CD4-positive, alpha-beta T cell treated with Interleukin-4 for 4 hours (primary cell): ENCODE measurements at places on chromosomes 12 and 14.

DNA sequence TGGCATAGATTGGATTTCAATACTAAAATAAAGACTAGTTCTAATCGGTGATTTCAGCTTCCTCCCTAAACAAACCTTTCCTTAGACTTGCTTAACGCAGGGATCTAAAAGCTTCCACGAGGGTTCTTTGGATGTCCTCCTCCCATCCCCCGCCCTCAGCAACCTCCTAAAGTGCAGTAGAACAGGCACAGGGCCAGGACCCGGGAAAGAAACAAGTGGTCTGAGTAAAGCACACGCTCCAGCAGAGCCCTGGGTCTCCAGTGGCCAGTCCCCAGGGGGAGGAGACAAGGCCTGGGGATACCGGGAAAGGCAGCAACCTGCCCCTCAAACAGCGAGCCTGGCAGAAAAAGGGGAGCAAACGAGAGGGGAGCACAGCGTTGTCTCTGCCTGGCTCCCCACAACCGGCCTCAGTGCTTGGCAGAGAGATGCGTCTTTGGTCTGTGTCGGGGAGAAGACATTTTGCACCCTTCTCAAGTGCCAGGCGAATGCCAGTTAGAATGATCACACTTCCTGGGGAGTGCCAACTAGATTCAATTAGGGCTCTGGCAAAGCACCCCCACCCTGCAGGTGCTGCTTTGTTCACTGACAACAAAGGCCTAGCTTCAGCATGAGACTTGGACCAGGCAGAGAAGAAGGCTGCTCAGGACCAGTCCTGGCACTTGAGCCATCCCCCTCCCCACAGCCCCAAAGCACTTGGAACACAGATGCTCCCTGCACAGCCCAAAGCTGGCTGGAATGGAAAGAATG lies 17.1 kb upstream of the SLC6A12 start:
- no peak for DNase-seq

GRCh38 chr14:67567654-67568053 lies 32.4 kb downstream of the PIGH start:
- no peak for DNase-seq

- DNase-seq: no peak
These were observed 12.8 kb upstream of the ZDHHC22 start for GRCh38 chr14:77154421-77154820.

DNA sequence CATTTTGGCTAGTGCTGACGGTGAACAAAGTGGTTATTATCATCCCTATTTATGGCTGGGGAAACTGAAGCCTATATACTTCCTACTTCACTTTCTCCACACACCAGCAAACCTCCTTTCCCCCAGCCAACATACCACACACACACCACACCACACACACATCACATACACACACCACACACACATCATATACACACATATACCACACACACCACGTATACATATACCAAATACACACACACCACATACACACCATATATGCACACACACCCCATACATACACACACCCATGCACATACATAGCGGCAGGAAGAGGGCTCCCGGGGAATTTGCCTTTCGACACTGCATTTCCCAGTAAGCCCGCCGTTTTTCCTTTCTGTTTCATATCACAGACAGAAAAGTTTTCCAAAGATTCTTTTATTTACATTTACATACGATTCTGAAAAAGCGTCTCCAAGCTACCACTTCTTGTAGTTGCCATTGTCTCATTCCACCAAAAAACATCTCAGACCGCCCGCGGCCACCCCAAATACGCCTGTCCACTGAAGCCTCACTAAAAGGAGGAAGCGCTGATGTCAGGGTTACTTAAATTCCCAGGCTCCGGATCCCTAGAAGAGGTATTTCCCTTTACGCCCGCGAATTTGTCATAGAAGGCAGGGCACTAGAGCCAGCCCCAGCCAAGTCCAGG lies 823 bp upstream of the RAB5B start:
- peak; percentile 39 for DNase-seq

- no peak for DNase-seq
These were observed 489.1 kb upstream of the SYT1 start for GRCh38 chr12:78375461-78375860.

DNA sequence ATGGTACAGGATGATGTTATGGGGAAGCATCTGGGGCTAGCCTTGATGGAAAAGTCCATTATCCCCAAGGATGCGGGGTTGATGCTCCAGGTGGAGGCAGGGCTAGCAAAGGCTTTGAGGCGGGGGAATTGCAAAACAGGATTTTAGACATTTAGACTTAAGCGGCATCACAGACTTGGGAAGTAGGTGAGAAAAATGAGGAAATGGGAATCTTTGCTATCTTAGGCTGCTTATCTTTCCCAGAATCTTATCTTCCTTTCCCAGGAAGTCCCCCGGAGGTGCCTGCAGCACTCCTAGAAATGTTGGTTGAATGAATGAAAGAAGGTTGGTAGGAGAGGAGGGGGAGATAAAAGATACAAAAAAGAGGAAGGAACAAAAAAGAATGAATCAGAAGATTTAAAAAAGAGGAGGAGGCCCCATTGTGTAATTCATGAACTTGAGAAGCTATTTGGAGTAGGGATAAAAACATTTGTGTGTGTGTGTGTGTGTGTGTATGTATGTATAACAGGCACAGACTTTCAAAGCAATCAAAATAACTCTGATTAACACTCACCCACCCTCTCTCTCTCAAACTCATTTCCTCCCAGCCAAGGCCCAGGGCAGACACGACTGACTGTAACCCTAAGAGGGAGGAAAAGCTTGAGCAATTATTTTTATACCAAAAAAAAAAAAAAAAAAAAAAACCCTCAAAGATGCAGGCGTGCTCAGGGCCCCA lies 62.5 kb upstream of the TBX3 start:
- no peak for DNase-seq

- no peak for DNase-seq
These were observed 87.5 kb downstream of the NCOR2 start for GRCh38 chr12:124479680-124480468.

DNA sequence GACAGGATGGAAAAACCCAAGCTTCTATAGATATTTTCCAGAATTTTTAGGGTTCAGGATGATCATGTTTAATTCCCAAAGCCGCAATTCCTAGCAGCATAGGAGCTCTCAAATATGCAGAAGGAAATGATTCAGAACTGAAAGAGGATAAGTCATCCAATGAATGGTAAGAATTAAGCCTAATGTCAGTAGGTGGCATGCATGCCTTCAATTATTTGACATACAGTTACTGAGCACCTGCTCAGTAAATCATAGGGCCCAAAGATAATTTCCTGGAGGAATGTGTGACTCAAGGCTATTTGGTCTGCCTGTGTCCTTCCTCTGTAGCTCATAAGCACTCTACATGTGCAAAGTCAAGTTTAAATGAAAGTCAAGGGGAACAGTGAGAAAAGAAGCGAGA lies 116.8 kb upstream of the SLC38A4 start:
- DNase-seq: no peak

- no peak for DNase-seq
These were observed 164.2 kb downstream of the CALM1 start for GRCh38 chr14:90560991-90561390.

- DNase-seq: peak; percentile 38
These were observed 79.5 kb downstream of the ARMH4 start for GRCh38 chr14:58072288-58073071.

GRCh38 chr12:131035245-131035681 lies 81.6 kb downstream of the ADGRD1 start:
- DNase-seq: no peak

GRCh38 chr14:103033681-103034096 lies 23.7 kb downstream of the CDC42BPB start:
- no peak for DNase-seq

- DNase-seq: no peak
These were observed 1.8 kb upstream of the OR4K2 start for GRCh38 chr14:19873178-19873577.

- no peak for DNase-seq
These were observed 895 bp downstream of the SLC7A8 start for GRCh38 chr14:23182372-23183157.

DNA sequence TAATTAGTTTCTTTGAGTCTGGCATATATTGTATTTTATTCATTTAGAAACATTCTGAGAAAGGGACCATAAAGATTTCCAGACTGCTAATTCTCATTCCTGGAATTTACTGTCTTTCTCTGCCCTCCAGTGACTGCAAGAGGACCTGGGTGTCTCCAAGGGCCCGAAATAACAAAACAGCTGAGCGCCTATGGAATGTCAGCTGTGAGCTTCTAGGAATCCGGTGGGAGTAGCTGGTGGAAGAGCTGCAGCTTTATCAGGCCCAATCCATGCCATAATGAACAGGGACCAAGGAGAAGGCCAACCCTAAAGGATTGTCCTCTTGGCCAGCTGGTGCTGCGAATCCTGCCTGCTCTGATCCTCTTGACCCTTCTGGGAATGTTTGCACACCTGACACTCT lies 31.9 kb downstream of the RDH12 start:
- no peak for DNase-seq

- no peak for DNase-seq
These were observed 84.6 kb downstream of the ARL6IP4 start for GRCh38 chr12:123064885-123065619.

DNA sequence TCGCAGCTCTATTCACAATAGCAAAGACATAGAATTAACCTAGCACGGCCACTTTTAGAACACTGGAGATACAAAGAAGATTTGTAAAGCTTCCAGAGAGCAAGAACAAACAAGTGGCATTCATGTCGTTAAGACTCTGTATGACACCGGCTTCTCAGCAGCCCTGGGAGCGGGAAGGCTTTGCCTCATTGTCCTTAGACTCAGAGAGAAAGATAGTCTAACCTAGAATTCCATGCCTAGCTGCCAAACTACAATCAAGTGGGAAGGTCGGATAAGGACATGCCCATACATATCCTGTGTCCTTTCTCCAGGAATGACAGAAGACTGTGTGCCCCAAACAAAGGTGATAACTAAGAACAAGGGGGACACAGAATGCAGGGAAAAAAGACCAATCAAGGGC lies 1038.3 kb downstream of the BCL11B start:
- no peak for DNase-seq

DNA sequence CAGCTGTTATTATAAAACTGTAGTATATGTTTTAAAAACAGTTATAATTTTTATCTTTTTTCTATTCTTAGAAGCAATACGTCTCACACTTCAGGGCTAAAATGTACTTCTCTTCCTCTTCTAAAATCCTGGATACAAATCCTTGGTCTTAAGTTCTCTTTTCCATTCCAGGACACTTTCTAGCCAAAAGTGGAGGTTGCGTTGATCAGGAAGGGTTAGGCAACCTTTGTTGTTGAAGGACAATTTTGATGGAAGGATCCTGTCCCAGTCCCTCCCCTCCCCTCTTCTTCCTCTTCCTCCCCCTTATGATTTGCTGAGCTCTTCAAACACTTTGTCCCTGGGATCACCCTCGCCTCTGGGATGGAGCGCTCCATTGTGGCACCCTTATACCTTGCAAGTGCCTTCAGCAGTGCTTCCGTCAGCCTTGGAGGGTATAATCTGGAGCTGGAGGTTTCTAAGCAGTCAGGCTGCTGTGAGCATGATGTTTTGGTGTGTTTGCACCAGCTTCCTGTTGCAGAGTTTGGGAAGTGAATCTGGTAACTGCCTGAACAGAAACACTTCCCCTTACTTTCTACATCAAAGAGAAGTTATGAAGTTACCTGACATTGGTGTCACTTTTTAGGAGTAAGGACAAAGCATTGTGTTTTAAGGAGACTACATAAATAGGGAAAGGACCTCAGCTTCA lies 87.4 kb upstream of the SLC38A2 start:
- DNase-seq: peak; percentile 16

DNA sequence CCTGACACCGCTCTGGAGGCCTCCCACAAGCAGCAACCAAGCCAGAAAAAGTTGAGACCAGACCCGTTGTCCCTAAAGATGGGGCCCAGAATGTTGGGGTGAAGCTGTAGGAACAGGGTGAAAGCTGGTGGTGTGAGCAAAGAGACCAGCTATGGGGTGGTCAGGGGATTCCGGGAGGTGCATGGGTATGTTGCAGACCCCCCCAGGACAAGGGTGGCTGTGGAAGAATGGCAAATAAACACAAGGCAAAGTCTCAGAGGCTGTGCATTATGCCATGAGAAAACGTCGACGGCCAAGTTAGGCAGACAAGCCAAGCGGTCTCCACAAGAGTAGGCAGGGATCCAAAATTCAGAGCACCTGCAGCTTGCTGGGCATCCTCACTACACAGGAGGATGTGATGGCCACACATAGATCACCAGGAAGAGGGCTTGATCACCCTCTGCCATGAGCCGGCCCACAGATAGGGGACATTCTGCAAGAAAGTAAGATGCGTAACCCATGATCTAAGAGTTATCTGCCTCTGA lies 58.8 kb upstream of the KCNA1 start:
- DNase-seq: no peak

DNA sequence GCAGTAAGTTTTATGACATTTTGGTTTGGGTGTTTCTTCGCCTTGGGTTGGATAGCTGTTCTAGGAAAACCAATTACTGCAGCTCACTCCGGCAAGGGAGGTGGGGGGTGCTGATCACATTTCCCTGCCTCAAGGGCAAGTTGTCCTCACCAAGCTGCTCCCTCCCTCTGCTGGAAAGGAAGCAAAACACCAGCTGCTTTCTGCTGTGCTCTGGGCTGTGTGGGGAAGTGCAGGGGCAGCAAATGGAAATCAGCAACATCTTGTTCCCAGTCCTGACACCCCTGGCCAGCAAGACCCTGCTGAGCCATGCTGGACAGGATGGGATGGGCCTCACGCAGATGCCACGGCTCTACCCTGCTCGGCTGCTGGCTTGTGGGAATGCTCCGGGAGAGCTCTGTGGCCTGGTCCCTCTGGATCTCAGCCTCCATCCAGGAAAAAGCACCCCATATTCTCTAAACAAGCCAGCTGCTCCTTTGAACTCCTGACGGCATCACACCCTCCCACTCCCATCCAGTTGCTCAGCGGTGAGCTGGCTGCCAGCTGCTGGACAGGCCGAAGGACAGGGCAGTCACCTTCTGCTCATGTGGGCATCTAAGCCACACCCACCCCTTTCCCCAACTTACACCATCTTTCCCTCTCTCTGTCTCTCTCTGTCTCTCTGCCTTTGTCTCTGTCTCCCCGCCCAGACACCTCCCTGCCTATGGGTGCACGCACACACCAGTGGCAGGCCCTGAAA lies 52.4 kb upstream of the EIF5 start:
- no peak for DNase-seq

DNA sequence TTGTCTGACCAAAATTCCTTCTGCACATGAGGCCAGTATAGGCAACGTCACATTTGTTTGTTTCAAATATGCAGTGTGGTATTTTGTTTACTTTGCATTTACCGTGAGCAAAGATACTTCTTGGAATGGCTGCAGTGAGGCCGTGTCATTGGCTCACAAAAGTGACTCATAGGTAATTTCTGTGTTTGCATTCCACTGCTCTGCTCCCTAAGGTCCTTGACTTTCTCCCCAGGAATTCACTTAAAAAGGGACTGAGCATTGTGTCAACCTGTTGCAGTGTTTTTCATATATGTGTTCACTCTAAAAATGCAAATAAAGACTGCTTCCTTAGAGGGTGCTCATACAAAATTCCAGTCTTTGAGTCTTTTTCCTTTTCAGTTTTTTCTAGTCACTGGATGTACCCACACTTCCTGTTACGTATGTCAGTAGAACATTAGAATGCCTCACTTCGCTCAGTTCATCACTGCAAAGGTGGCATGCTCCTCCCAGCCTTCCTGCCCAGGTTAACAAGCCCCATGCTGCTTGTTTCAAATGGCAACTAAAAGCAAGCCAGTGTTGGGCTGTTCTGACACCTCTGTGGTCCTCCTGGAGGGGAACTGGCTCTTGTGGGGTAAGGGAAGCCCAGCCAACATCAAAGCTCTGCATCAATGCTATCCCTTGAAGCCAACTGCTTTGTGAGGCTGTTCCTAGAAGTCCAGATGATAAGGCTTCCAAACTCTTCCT lies 9.1 kb downstream of the C12orf76 start:
- peak; percentile 46 for DNase-seq
